Fibroblast of the aortic adventitia (primary cell): ENCODE measurements at places on chromosomes 13 and 19. TPM values are rescaled to one million over a fixed set of nuclear protein-coding genes. Genes with fewer than 3 reads are reported as not detected.

The VSTM2B gene
- not detected in 2 replicates for total RNA-seq

The ZSCAN22 gene
- 2.9 and 4.1 TPM in 2 replicates for total RNA-seq

The RYR1 gene
- total RNA-seq = under 0.01 TPM in 1 of 2 replicates, not detected in the other

The RASGRP4 gene
- not detected in 2 replicates for total RNA-seq

The GET3 gene
- total RNA-seq = 61.2 and 84.5 TPM in 2 replicates

The LAIR1 gene
- total RNA-seq = not detected in 2 replicates

The TEX26 gene
- not detected in 2 replicates for total RNA-seq

The CLDN10 gene
- total RNA-seq = 0.27 TPM in 1 of 2 replicates, not detected in the other

The DAND5 gene
- 0.18 TPM in 1 of 2 replicates, not detected in the other for total RNA-seq

The TMEM59L gene
- 1.2 and 2.2 TPM in 2 replicates for total RNA-seq

The PRTN3 gene
- not detected in 2 replicates for total RNA-seq

The GARIN5A gene
- not detected in 2 replicates for total RNA-seq

The ACER1 gene
- total RNA-seq = not detected in 2 replicates

The ZNF154 gene
- total RNA-seq = 2.3 and 2.5 TPM in 2 replicates

The LMTK3 gene
- total RNA-seq = not detected in 2 replicates

The NALCN gene
- 1.1 and 3.1 TPM in 2 replicates for total RNA-seq

The KMT2B gene
- total RNA-seq = 6.8 and 14.9 TPM in 2 replicates

The ZNF471 gene
- 2.5 and 11.0 TPM in 2 replicates for total RNA-seq

The S1PR4 gene
- total RNA-seq = not detected in 2 replicates

The TRPM4 gene
- 14.0 and 15.0 TPM in 2 replicates for total RNA-seq

The NKPD1 gene
- 0.25 and 0.36 TPM in 2 replicates for total RNA-seq

The PROZ gene
- not detected in 2 replicates for total RNA-seq

The ZNF708 gene
- total RNA-seq = 8.8 and 15.9 TPM in 2 replicates

The NPAS1 gene
- 0.49 and 2.1 TPM in 2 replicates for total RNA-seq

The STAP2 gene
- 1.2 and 7.5 TPM in 2 replicates for total RNA-seq

The CLEC11A gene
- 21.8 and 71.8 TPM in 2 replicates for total RNA-seq

The ZNF613 gene
- total RNA-seq = 0.16 and 7.8 TPM in 2 replicates

The ZNF225 gene
- total RNA-seq = 6.1 and 10.8 TPM in 2 replicates

The KCNC3 gene
- total RNA-seq = not detected in 2 replicates

The PNMA8C gene
- not detected in 2 replicates for total RNA-seq

The IRS2 gene
- total RNA-seq = 4.3 and 15.2 TPM in 2 replicates

The LRRC63 gene
- 0.09 and 0.41 TPM in 2 replicates for total RNA-seq

The PCID2 gene
- 55.0 and 77.4 TPM in 2 replicates for total RNA-seq

The PPP1R37 gene
- total RNA-seq = 28.0 and 179 TPM in 2 replicates

The MCEMP1 gene
- total RNA-seq = not detected in 2 replicates

The KLK13 gene
- not detected in 2 replicates for total RNA-seq

The RNF17 gene
- not detected in 2 replicates for total RNA-seq

The SPRY2 gene
- total RNA-seq = 4.6 and 60.3 TPM in 2 replicates

The DCT gene
- under 0.01 and 1.1 TPM in 2 replicates for total RNA-seq

The HAUS8 gene
- 0.33 and 5.2 TPM in 2 replicates for total RNA-seq

The ZNF761 gene
- 10.8 and 11.5 TPM in 2 replicates for total RNA-seq

The FGF22 gene
- total RNA-seq = 0.27 TPM in 1 of 2 replicates, not detected in the other

The ZNF677 gene
- 19.0 and 37.9 TPM in 2 replicates for total RNA-seq

The CAPN12 gene
- total RNA-seq = 0.18 TPM in 1 of 2 replicates, not detected in the other

The TEKTIP1 gene
- total RNA-seq = not detected in 2 replicates

The PTPRH gene
- 6.5 and 7.8 TPM in 2 replicates for total RNA-seq

The RFC3 gene
- total RNA-seq = 10.2 and 38.9 TPM in 2 replicates

The ZNF625 gene
- total RNA-seq = 7.2 and 18.6 TPM in 2 replicates

The DLL3 gene
- total RNA-seq = 0.09 TPM in 1 of 2 replicates, not detected in the other

The ERICH4 gene
- total RNA-seq = not detected in 2 replicates

The ZNF606 gene
- 17.9 and 33.8 TPM in 2 replicates for total RNA-seq

The ATP4A gene
- total RNA-seq = not detected in 2 replicates

The SYT3 gene
- 0.09 TPM in 1 of 2 replicates, not detected in the other for total RNA-seq

The CCDC61 gene
- total RNA-seq = 5.4 and 5.7 TPM in 2 replicates

The IQCN gene
- 1.5 and 4.4 TPM in 2 replicates for total RNA-seq

The SSC5D gene
- 10.7 and 18.7 TPM in 2 replicates for total RNA-seq
